ENCODE measurements at places on chromosomes 4 and X.

- DNase-seq, result no peak
Measured at GRCh38 chr4:154414796-154415195, 76.8 kb downstream of the DCHS2 start.

- DNase-seq, result no peak
Measured at GRCh38 chrX:10741003-10741402, 120.6 kb upstream of the MID1 start.

DNA sequence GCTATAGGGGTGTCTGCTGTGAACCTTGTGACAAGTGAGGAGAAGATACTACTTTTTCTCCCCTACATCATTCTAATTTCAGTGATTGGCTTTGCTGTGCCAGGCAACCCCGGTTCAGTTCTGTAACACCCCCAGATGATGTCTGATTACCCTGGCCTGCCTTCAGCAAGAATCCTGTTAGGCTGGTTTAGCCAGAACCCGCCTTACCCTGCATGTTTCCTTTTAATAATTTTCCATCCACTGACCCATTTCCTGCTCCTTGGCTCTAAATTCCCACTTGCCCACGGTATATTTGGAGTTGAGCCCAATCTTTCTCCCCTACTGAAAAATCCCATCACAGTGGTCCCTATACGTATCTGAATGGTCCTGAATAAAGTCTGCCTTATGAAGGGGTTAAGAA, 46.5 kb upstream of the HPSE start:
- DNase-seq, result no peak

GRCh38 chrX:10074241-10074941, 82.4 kb upstream of the CLCN4 start:
- no peak for DNase-seq

- no peak for DNase-seq
Measured at GRCh38 chrX:28888416-28888815, 301.2 kb downstream of the IL1RAPL1 start.

DNA sequence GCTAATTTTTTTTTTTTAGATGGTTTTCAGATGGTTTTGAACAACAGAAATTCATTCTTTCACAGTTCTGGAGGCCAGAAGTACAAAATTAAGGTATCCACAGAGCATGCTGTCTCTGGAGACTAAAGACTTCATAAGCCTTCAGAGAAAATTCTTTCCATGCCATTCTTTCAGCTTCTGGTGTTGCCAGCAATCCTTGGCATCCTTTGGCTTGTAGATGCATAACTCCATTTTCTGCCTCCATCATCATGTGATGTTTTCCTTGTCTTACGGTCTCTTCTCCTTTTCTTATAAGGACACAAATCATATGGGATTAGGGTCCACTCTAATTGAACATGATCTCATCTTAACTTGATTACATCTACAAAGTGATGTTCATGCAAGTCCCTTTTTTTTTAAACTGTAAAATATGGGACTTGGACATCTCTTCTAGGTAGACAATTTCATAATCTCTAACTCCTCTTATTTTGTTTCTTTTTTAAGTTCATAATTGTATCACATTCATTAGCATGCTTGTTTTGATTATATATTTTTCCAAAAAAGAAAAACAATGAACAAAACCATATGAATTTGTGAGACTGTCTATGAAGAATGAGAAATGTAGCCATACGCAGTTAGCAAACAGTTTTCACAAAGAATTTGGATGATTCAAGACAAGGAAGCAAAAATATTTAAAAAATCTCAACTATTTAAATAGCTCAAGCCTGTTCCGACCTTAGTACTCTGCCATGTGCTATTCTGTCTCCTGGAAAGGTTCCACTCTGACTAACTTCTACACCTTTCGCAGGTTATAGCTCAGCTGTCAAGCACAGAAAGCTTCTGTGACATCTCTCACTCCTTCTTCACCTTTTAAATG, 53.1 kb upstream of the GIMD1 start:
- no peak for DNase-seq

- DNase-seq, result no peak
Measured at GRCh38 chr4:182600856-182601255, 316.3 kb downstream of the DCTD start.

GRCh38 chrX:153882086-153882498, 3.9 kb downstream of the L1CAM start:
- DNase-seq, result no peak

DNA sequence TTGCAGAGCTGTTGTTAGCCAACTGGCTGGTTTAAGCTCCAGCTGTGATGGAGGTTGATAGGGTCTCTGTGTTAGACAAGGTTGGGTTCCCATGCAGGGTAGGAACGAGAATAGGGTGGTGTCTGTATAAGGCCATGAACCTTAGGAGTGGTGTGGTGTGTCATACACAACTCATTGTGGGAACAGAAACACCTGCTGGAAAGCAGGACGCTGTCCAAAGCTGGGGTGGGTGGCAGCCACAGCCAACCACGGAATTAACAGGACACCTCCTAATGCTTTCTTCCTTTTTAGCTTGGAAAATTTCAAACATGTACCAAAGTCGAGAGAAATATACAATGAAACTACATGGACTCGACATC, 94.4 kb downstream of the ARHGAP10 start:
- no peak for DNase-seq

DNA sequence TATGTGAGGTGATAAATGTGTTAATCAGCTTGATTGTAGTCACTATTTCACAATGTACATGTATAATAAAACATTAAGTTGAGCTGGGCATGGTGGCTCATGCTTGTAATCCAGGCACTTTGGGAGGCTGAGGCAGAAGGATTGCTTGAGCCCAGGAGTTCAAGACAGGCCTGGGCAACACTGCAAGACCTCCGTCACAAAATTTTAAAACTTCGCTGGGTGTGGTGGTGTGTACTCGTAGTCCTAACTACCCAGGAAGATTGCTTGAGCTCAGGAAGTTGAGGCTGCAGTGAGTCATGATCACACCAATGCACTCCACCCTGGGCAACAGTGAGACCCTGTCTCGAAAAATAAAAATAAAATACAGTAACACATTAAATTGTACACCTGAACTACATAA, 20.1 kb downstream of the LYAR start:
- DNase-seq, result peak; percentile 54

- DNase-seq, result no peak
Measured at GRCh38 chrX:13033193-13033592, 11.2 kb downstream of the FAM9C start.

GRCh38 chr4:7183161-7183560, 9.2 kb upstream of the SORCS2 start:
- no peak for DNase-seq

DNA sequence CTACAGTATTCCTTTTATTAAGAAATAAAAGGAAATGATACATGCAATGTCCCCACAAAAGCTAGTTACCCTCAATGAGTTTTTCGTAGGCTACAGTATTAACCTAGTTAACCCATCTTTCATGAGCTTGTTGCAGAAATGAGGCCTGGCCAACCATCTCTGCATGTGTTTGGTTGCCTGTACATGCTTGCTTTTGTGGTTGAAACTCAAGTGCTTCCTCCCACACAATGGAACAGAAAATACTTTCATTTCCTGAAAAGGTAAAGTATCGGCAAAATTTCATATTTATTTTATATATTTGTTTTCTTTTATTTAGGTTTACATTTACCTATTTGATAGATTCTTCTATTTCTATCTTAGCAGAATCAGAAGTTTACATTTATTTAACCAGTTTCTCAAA, 214.6 kb upstream of the FAM241A start:
- no peak for DNase-seq

DNA sequence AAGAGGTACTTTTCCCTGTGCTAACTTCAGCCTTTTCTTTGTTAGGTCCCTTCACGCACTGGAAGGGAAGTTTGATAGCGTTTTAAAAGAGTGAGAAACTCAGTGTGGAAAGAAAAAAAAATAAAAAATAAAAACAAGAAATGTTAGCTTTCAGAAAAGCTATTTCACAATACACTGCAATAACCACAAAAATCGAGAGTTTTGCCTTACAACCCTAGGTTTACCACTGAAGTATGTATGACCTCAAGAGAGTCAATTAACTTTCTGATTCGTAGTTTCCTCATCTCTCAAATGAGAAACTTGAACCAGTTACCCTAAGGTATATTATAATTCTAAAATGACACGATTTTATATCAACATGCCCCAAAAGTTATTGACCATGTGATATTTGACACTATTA, 93.9 kb upstream of the JADE1 start:
- DNase-seq, result no peak

DNA sequence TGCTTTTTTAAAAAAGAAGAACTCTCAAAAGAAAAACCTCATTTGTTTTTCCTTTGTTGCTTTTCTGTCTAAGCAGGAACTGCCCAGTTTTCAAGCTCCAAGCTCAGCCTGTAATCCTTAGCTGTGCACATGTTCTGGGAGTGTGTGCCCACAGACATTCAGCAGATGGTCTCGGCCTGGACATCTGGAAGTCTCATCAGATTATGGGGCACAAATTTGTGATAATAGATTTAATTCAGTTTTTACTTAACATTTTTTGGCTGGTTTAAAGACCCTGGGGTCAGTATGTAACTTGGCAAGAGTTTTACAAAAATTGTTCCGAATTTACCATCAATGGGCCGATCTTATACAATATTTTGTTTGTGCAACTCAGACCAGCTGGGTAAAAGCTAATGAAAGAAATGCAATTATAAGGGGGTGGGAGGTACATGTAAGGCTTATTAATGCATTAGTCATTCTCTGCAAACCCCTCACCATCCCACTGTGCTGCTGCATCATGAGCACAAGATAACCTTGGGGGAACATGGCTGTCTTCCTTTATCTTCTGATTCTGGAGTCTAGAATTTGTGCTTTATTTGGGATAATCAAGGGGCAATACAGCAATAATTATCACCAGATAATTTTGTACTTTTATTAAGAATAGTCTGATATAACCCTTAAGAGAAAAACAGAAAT, 86.9 kb upstream of the PHOX2B start:
- DNase-seq, result no peak

DNA sequence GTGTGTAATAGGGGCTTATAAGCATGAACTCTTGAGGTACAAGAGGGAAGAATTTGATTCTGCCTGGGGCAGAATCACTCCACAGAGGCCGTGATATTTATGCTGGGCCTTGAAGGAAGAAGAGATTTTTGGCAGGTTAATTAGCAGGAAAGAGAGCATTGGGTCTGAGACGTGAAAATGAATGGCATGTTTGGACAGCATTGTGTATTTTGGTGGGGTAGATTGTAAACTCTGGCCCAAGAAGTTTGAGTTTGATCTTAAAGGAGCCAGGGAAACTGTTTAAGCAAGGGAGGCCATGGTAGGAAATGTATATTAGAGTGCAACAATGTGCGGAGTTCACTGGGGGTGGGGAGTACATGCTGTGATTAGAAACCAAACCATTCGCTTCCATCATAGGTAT, 62.4 kb downstream of the NPNT start:
- DNase-seq, result no peak

DNA sequence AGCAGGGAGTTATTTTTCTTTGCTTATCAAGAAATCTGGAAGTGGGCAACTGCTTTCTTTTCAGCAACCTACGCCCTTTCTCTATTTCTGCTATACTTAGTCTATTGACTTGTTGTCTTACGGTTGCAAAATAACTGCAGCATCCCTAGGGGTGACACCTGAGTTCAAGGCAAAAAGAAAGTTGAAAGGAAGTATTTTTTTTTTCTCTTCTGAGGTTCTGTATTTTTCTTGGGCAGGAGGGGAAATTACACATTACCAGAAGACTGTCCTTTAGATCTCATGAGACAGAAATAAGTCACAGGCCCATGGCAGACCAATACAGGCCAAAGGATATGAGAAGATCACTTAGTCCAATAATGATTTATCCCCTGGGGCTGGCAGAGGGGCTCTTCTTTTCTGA, 204.7 kb upstream of the CASK start:
- no peak for DNase-seq

- no peak for DNase-seq
Measured at GRCh38 chrX:69262036-69262936, 97.0 kb upstream of the PJA1 start.

- no peak for DNase-seq
Measured at GRCh38 chr4:109248322-109248900, 54.0 kb downstream of the COL25A1 start.

- DNase-seq, result no peak
Measured at GRCh38 chr4:167873496-167873895, 218.8 kb upstream of the ANXA10 start.

DNA sequence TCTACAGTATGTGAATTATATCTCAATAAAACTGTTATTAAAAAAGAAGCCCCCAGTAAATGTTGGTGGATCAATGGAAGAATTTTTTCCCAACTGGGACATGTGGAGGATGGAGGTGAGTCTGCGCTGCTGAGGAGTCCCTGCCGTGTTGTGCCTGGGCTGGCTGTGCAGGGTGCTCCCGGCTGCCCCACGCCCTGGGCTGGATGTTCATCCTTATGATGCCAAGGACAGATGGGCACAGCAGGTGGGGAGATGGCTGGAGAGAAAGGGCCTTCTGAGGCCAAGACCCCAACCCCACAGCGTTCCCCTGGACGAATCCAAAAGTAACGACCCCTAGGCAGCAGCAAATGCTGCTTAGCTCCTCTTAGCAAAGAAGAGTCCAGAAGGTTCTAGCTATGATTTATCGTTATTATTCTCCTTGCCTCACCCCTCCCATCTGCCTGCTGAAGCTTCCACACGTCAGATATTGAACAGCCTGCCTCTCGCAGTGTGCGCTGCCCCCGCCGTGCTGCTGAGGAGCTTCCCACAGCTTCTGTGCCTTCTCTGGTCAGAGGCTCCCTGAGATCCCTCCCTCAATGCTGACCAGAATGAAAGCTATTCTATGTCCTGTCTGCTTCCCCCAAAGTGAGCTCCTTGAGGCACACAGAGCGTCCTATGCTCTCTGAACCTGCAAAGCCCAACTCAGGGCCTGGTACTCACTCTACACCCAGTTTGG, 26.5 kb downstream of the HMX1 start:
- no peak for DNase-seq

DNA sequence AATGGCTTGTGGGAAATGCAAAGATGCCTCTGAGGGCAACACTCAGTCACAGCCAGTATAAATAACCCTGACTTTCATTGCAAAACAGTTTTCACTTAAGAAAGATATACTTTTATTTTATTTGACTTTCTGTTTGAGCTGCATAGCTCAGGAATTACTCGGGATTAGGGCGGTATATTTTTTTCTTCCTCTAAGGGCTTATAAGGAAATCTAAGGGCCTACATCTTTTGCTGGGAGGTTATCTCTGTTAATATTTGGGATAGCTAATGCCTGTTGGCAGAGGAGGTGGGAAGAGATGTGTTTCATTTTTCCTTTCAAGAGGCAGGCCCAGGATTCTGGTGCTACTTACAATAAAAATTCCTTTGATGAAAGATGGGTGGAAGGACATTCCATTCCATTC, 28.8 kb upstream of the EGFL6 start:
- DNase-seq, result no peak
